ENCODE measurements at places on chromosomes 6 and 20. TPM values are rescaled to one million over a fixed set of nuclear protein-coding genes. Genes with fewer than 3 reads are reported as not detected.
A peak's percentile ranks its signal among the peaks of the same experiment; 100 is the strongest.

GRCh38 chr6:52297433-52297832 is 12.9 kb upstream of the MCM3 start:
- peak; percentile 30 for ATAC-seq

Gene SRSF12
- not detected for total RNA-seq

Gene SPAG4
- total RNA-seq: 7.2 TPM

Gene EFCAB8
- total RNA-seq: 0.19 TPM

DNA sequence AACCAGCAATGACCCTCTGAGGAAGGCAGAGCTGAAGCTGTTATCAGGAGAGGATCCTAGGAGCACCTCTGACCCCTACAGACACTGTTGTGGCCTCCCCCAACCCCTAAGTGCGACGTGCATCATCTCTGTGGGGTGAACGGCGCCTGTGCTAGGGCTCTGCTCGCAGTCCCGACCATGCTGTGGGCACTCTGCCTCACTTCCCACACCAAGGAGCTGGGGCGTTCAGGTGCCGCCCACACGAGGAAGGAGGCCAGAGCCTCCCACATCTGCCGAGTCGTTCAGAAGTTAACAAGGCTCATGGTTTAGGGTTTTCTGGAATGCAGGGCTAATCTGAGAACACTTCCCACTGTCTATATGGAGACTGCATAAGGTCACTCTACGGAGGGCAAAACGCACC is 62.1 kb downstream of the GINS1 start:
- no peak for ATAC-seq

Gene RAET1L
- not detected for total RNA-seq

DNA sequence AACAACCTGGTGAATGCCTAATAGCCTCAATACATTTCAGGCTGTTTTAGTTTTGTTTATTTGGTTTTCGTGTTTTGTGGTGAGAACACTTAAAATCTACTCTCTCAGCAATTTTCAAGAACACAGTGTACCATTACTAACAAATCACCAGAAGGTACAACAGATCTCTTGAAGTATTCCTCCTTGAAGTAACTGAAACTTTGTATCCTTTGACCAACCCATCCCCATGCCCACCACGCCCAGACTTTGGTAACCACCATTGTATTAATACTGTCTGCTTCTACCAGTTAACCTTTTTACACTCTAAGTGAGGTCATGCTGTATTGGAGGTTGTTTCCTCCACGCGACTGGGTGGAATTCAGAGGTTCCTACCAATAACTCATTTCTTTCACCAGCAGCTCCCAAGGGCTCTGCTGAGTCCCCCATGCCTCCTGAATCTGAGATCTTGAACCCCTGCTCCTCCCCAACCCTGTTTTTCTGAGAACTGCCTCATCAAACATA is 5.7 kb upstream of the TRIM40 start:
- no peak for ATAC-seq

Gene BTNL2
- not detected for total RNA-seq

Gene CCN6
- 0.66 TPM for total RNA-seq

Gene SLC13A3
- not detected for total RNA-seq

GRCh38 chr20:30286157-30286556 is 971.3 kb upstream of the DEFB115 start:
- no peak for ATAC-seq

DNA sequence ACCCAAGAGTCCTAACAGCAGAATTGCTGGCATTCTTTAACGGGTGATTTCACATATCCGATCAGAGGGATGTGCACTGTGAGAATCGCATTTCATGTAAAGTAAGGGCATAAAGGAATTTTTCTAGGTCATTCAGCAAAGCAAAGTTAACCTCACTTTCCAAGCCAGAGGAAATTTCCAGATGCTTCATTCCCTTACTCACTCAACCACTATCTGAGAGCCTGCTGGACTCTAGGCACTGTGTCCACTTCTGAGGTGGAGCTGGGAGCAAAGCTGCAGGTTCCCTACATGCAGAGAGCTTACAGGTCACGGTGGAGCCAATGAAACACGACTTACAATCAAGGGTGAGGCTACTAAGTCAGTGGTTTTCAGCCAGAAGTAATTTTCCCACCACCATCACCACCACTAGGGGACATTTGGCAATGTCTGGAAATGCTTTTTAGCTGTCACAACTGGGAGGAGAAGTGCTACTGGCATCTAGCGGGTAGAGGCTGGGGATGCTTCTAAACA is 34.5 kb upstream of the TSHZ2 start:
- no peak for ATAC-seq

GRCh38 chr6:81762132-81762531 is 9.7 kb upstream of the TENT5A start:
- ATAC-seq: no peak

- peak; percentile 99 for ATAC-seq
Measured at GRCh38 chr6:129766959-129767728, 57.2 kb upstream of the ARHGAP18 start.
